Activated T-helper 9 cell treated with anti-CD3 and anti-CD28 coated beads, Interleukin-2, amount 50 U/mL, for 16 hours (primary cell): ENCODE measurements at places on chromosomes 5 and 9.

DNA sequence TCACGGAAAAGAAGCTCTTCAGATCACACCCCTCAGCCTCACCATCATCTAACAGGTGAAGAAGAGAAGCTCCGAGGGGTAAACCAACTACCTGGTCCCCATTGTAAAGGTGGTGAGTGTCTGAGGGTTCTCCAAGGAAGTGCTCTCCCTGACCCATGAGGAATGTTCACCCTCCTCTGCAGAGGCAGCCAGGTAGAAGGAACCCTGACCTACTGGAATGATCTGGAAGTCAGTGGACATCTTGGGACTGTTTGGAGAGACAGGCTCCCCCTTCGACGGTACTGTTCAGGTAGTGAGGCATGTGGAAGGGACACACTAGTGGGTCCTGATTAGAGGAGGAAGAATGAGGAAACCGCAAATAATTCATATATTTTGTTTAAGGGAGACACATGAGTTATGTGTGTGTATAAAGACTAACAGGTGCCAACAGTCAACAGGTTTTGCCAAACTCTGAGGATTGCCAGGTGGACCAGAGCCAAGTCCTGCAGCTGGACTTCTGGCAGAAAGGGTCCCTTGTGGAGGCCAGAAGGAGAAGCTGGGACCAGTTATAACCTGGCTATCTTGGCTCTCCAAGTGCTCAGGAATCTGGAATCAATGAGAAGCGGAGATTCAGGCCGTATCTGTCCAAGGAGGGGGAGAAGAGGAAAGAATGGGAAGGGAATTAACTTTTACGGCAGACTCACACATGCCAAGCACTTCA lies 3.0 kb upstream of the ZBTB34 start:
- no peak for DNase-seq

DNA sequence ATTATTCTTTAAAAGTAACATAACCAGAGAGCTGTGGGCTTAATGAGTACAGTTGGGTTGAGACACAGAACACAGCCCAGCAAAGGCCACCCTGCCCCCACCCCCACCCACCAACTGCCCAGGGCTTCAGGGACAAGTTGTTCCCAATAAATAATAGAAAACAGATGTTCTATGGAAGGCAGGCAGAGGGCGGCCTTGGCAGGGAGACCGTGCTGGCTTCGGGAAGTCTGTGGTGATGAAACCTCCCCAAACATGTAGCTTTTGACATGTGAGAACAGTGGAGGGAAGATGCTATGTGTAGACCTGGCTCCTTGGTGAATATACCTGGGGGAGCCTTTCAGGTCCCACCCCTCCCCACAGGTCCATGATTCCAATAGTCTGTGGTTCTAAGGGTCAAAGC lies 10.0 kb downstream of the TRAF1 start:
- no peak for DNase-seq

DNA sequence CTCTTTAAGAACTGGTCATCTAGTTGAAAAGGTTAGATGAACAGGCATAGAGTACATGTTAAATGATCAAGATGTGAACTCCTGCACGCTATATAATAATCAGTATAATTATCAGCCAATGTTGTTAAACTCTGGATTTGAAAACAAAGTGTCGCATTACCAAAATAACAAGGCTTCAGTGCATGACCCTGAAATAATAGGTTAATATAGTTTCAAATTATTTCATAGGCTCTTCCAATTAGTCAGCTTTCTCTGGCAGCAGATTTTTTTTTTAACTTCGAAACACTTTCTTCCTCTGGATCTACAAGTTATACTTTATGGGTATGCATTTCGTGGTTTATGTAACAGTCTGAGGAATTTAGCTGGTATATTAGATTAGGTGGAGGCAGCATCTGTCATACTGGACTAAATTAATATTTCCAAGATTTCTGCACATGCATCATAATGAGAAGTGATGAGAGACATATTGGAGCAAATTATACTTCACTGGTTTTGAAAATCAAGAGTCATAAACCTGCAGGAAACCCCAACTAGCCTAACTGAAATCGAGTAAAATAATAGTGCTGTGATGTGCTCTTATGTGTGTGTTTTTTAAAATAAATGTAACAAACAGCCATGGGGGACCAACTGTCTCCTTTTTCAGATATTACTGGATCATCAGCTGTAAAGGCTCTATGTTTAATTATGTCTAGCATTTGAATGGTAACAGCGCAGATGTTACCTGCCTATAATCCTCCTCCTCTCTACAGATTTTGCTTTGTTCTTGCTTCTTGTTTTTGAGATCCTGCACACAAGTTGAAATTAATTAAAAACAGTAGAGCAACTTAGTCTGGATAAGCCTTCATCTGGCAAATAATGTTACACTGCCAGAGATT lies 85.9 kb upstream of the CKMT2 start:
- no peak for DNase-seq

GRCh38 chr5:133933670-133934295 lies 34.6 kb downstream of the C5orf15 start:
- no peak for DNase-seq

GRCh38 chr5:58351190-58351589 lies 108.7 kb downstream of the PLK2 start:
- no peak for DNase-seq

- DNase-seq: no peak
These were observed 57.3 kb upstream of the RICTOR start for GRCh38 chr5:39131210-39132127.

GRCh38 chr5:176654856-176655255 lies 7.6 kb downstream of the TSPAN17 start:
- no peak for DNase-seq

DNA sequence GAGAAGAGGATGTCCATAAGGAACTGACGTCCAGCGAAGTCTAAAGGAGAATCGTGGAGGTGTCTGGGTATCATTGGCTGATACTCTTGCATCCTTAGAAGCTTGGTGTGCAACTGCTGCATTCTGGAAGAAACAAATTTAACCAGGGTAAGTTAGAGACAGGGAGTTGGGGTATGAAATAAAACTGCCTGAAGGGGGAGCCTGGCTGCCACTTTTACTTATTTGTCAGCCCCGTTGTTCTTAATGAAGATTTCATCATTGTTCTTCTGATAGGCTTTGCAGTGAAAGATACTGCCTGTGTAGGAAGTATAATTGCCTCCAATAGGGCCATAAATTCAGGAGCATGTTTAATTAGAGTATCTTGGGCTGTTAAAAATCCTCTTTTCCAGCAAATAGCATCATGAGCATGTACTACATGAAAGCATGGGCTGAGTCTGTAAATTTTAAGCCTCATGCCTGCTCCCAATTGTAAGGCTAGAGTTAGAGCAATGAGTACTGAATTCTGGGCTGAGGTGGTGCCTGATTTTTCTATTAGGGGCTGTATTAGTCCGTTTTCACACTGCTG lies 1264.5 kb upstream of the ACO1 start:
- peak; percentile 5 for DNase-seq

DNA sequence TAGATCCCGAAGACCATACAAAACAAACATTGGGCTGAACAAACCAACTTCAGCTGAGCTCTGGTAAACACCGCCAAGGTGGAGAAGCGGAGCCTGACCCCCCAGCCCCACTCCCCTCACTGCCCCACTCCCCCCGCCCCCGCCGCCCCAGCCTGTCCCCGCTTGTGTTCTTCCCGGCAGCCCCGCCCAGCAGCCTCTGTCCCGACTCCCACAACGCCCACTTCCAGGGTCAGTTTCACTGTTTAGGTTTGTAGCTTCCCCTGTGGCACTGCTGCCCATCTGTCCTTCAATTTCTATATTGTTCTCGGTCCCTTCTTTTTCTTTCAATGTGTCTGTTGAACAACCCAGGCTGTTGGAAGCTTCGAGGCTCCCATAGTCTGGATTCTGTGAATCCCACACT lies 112.0 kb upstream of the CACNA1B start:
- no peak for DNase-seq

GRCh38 chr5:123518111-123518510 lies 6.1 kb downstream of the CSNK1G3 start:
- no peak for DNase-seq

DNA sequence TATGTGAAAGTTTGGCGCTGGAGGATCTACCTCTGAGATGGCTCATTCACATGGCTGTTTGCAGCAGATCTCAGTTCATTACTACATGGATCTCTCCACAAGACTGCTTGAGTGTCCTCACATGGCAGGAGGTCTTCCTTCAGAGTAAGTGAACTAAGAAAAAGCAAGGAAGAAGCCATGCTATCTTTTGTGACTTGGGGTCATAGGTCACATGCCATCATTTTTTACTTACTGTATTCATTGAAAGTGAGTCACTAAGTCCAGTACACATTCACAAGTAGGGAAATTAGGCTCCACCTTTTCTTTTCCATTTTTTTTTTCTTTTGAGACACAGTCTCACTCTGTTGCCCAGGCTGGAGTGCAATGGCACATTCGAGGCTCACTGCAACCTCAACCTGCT lies 8.7 kb upstream of the CDKN2AIPNL start:
- DNase-seq: no peak

DNA sequence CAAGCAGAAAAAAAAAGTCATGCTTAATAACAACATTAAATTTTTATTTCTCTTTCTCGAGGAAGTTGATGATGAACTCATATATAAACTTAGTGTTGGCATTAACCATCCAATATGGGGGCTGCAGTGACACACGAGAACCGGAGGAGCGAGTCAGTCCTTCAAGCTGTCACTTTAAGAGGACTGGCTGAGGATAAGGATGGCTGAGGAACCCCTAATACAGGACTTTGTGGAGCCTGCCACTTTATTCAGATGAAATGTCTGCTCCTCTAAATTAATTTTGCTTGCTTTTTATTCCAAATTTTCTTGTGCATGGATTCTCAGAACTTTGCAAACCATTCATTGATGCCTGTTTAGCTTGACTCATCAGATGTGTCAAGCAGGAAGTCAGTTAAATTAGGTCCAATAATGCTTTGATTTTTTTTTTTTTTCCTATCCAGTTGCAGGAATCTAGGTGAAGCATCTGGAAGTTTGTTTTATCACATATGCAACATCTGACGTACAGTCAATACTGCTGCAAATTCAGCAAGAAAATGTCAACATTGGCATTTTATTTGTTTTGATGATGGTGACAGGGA lies 144.2 kb upstream of the COL5A1 start:
- DNase-seq: no peak

- no peak for DNase-seq
These were observed 22.5 kb downstream of the MUSK start for GRCh38 chr9:110691002-110691549.

DNA sequence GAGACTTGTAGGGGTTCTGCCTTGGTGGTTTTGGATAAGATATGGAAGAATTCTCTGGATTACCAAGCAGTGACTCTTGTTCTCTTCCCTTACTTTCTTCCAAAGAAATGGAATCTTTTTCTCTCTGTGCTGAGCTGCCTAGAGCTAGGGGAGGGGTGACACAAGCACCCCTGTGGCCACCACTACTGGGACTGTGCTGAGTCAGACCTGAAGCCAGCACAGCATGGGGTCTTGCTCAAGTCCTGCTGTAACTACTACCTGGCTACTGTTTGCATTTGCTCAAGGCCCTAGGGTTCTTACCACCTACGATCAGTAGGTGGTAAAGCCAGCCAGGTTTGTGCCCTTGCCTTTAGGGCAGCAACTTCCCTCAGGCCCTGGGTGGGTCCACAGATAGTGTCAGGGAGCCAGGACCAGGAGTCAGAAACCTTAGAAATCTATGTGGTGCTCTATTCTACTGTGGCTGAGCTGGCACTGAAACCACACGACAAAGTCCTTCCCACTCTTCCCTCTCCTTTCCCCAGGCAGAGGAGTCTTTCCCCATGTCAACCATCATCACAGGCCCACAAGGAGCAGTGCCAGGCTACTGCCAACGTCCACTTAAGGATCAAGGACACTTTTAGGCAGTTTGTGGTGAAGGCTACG lies 53.8 kb downstream of the SREK1 start:
- no peak for DNase-seq

DNA sequence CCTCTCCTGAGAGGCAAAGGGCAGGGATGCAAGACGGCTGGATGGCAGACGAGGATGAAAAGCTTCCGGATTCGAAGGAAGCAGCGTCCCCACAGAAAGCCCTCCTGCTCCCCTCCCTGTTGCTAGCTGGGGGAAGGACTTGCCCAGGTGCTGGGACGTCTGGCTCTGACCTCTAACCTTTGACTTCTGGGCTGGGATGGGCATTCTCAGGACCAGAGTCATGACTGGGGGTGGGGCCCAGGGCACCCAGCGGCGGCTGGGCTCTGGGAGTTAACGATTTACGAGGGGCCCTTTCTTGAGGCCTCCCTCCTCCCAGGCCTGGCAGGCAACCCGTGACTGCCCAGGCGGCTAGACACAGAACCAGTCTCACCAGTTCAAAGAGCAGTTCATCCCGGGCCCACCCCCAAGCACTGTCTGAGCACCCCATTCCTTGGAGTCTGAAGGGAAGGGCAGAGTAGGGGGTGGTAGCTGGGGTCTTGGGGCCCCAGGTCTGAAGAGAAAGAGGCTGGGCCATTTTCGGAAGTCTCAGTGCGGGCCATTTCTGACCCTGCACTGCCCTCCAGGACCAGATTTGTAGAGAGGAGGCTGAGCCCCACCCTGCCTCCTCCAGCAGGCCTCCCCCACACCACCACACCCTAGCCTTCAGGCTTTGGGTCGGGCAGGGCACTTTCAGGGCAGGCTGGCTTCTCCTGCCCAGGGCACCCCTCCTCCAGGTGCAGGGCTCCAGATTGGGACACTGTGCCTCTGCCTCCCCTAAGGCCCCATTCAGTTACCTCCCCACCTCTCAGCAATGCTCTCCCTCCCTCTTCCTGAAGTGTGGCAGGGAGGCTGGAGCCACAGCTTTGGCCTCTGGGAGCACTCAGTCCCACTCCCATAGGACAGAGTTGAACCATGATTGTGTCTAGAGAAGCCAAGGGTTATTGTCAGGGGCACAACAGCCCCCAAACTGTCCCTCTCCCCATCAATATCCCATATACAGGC lies 5.0 kb upstream of the CXXC5 start:
- no peak for DNase-seq

- DNase-seq: no peak
These were observed 23.1 kb downstream of the CCNJL start for GRCh38 chr5:160289356-160289651.

- no peak for DNase-seq
These were observed 51.8 kb downstream of the SH3TC2 start for GRCh38 chr5:149011084-149011483.

- no peak for DNase-seq
These were observed 57.7 kb upstream of the CTSL start for GRCh38 chr9:87668222-87668621.

DNA sequence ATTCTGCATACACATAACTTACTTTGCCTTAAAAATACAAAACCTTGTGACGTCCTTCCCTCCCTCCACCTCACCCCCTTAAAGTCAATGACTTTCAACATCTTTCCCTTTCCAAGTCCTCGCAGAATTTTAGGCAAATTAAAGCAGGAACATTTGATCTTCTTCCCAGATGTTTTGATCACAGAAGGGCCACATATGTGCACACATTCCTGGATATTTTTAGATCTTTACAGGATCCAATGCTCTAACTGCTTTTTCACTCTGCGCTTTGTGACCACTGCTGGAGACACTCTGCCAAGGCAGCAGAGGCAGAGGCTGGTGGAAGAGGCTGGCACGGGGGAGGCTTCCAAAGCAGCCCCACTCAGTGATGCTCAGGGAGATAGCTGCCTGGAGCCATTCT lies 130.7 kb downstream of the SEC61B start:
- DNase-seq: no peak

GRCh38 chr9:86413971-86414880 lies 60.0 kb upstream of the TUT7 start:
- no peak for DNase-seq

GRCh38 chr5:162209005-162209605 lies 141.5 kb downstream of the GABRG2 start:
- DNase-seq: no peak
